Suprapubic skin (tissue), 4 donors: ENCODE measurements at places on chromosomes 5 and 9. TPM values are rescaled to one million over a fixed set of nuclear protein-coding genes. Genes with fewer than 3 reads are reported as not detected.

PDE8B gene
- total RNA-seq = 1.5 TPM

PNPLA7 gene
- total RNA-seq = 97.0 TPM

LCN15 gene
- 0.21 TPM for total RNA-seq

WWC1 gene
- total RNA-seq = 28.3 TPM

AMACR gene
- total RNA-seq = 10.7 TPM

ARRDC1 gene
- 79.2 TPM for total RNA-seq

CATSPER3 gene
- total RNA-seq = 0.34 TPM

ASTN2 gene
- 4.2 TPM for total RNA-seq

SLC25A48 gene
- 5.7 TPM for total RNA-seq

ADAMTSL2 gene
- 0.85 TPM for total RNA-seq

FRMD3 gene
- 4.4 TPM for total RNA-seq

GFI1B gene
- total RNA-seq = not detected

GABRA1 gene
- not detected for total RNA-seq

SUSD3 gene
- 5.5 TPM for total RNA-seq

BHMT2 gene
- 0.89 TPM for total RNA-seq

SLIT3 gene
- total RNA-seq = 25.3 TPM

TCF7 gene
- 2.9 TPM for total RNA-seq

MARVELD2 gene
- total RNA-seq = 27.3 TPM

DOCK2 gene
- 3.9 TPM for total RNA-seq

ZNF484 gene
- total RNA-seq = 5.3 TPM

ARHGEF39 gene
- total RNA-seq = 0.60 TPM

MINAR2 gene
- not detected for total RNA-seq

PCDH12 gene
- 0.76 TPM for total RNA-seq
